Forelimb muscle (tissue), 1 donor: ENCODE measurements at places on chromosomes 1 and 21. TPM values are rescaled to one million over a fixed set of nuclear protein-coding genes. Genes with fewer than 3 reads are reported as not detected.

Gene OR10R2
- not detected for polyA plus RNA-seq

Gene CD1D
- 1.3 TPM for polyA plus RNA-seq

Gene OR2L8
- polyA plus RNA-seq = not detected

Gene IGSF3
- 22.1 TPM for polyA plus RNA-seq

Gene TAS1R3
- 3.3 TPM for polyA plus RNA-seq

Gene CLDN17
- not detected for polyA plus RNA-seq

Gene RBM34
- polyA plus RNA-seq = 59.0 TPM

Gene LRRIQ3
- polyA plus RNA-seq = 0.44 TPM
